Type B pancreatic cell (in vitro differentiated cells): ENCODE measurements at places on chromosomes 6 and 20.

DNA sequence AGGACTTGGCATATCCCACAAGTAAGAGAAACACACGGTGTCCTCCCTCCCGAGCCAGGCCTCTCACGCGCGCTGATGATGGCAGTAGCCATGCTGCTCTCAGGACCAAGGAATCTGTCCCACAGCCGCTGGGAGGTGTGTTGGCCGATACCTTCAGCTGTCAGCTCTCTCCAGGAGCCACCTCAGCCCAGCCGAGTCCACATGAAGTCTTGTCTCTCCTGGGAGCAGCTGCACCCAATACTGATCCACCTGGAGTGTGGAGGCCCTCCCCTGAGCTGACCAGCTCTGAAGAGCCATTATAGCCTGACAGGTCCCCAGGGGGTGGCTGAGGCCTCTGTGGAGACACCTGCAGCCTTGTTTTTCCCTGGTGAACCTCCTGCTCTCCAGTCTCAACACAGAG, 23.8 kb upstream of the NXT1 start:
- H3K27me3 ChIP-seq, result no peaks in the 10 kb centered on the region
- no peaks in the 10 kb centered on the region for H3K36me3 ChIP-seq
- no peak for DNase-seq
- H3K4me3 ChIP-seq, result no peak overlapping the region
- H3K4me1 ChIP-seq, result no peaks in the 10 kb centered on the region

GRCh38 chr6:20655317-20655716, 121.1 kb downstream of the CDKAL1 start:
- no peak overlapping the region for H3K4me3 ChIP-seq
- no peak overlapping the region for H3K27ac ChIP-seq
- H3K4me1 ChIP-seq, result peaks cover 29% of the 10 kb centered on the region
- no peak for DNase-seq
- no peaks in the 10 kb centered on the region for H3K27me3 ChIP-seq

DNA sequence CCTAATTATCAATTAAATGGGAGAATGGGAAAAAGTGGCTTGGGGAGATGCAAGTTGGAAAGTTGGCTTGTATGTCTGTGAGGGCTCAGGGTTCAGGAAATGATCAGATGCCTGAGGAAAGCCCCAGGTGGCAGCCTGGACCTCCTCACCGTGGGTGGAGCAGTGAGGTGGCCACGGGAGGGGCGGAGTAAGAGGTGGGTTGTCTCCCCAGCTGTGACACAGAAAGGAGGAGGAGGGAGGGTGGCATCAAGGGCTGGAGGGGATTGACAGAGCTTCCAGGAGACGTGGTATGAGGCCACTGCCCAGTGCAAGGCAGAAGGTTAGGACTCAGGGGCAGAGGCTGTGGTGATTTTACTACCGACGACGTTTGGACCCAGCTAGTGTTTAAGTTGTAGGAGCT, 672.2 kb downstream of the PRKN start:
- peaks cover 16% of the 10 kb centered on the region for H3K27me3 ChIP-seq
- DNase-seq, result no peak
- no peaks in the 10 kb centered on the region for H3K36me3 ChIP-seq

- no peaks in the 10 kb centered on the region for H3K27me3 ChIP-seq
- H3K4me3 ChIP-seq, result no peak overlapping the region
- DNase-seq, result no peak
- peaks cover 24% of the 10 kb centered on the region for H3K4me1 ChIP-seq
These were observed 9.8 kb downstream of the XRN2 start for GRCh38 chr20:21312813-21313474.
